T-helper 17 cell (primary cell): ENCODE measurements at places on chromosomes 1 and 21. TPM values are rescaled to one million over a fixed set of nuclear protein-coding genes. Genes with fewer than 3 reads are reported as not detected.

The OR6Y1 gene
- not detected for total RNA-seq

The CELA2A gene
- not detected for total RNA-seq

The CFHR2 gene
- total RNA-seq, result not detected

The CLDN8 gene
- not detected for total RNA-seq

The CFHR3 gene
- not detected for total RNA-seq

The PRELP gene
- total RNA-seq, result not detected

The NR0B2 gene
- total RNA-seq, result not detected

The HIVEP3 gene
- total RNA-seq, result 11.1 TPM

The ZNF678 gene
- total RNA-seq, result 7.3 TPM

The ROR1 gene
- not detected for total RNA-seq

The LCE3B gene
- not detected for total RNA-seq

The C1QC gene
- total RNA-seq, result not detected

The EXTL1 gene
- not detected for total RNA-seq

The SGIP1 gene
- total RNA-seq, result 0.07 TPM

The TRABD2B gene
- not detected for total RNA-seq

The DNASE2B gene
- not detected for total RNA-seq

The PLA2G2E gene
- total RNA-seq, result not detected

The COL24A1 gene
- total RNA-seq, result 0.94 TPM

The AKR7A3 gene
- 1.1 TPM for total RNA-seq

The AKT3 gene
- 96.0 TPM for total RNA-seq

The CYP4Z1 gene
- total RNA-seq, result not detected

The IKBKE gene
- total RNA-seq, result 72.5 TPM

The NR5A2 gene
- not detected for total RNA-seq

The RNU1-2 gene
- total RNA-seq, result 3,922 TPM

The USH2A gene
- not detected for total RNA-seq

The OR2L8 gene
- 0.50 TPM for total RNA-seq

The CLCNKB gene
- not detected for total RNA-seq

The HSPB7 gene
- total RNA-seq, result not detected

The ATP1A4 gene
- 0.27 TPM for total RNA-seq

The S100A7 gene
- not detected for total RNA-seq

The ARHGEF16 gene
- 0.10 TPM for total RNA-seq
